ENCODE measurements at places on chromosomes 6 and 20.

DNA sequence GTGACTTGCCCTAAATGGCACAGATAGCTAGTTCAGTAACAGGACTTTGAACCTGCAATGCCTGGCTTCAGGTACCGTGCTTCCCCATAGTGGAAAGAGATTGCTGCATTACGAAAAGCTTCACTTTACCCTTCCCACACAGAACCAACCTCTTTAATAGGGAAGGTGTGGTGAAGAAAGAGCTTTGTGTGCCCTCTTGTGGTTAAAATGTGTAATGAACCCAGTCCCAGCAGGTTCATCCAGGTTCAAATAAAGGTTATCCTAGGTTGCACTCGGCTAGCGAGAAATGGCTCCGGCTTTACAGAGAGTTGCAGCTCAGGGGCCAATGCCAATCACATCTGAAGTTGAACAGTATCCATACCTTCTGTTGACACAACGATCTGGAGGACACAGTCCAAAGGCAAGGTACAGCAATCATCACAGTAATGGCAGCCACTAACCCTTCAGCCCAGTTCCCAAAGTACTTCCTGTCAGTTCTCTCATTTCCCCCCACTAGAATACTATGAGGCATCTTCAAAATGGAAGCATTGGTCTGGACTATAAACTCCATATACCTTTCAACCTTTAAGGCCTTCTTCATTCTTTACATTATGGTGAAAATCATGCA lies 3.0 kb downstream of the DEFB115 start:
- DNase-seq, result no peak
- no peaks in the 10 kb centered on the region for H3K4me1 ChIP-seq
- no peaks in the 10 kb centered on the region for H3K36me3 ChIP-seq
- H3K27ac ChIP-seq, result no peak overlapping the region
- no peak overlapping the region for H3K4me3 ChIP-seq
- no peaks in the 10 kb centered on the region for H3K27me3 ChIP-seq

GRCh38 chr6:131782764-131783163 lies 25.1 kb upstream of the ENPP1 start:
- DNase-seq, result no peak
- H3K27me3 ChIP-seq, result peaks cover 2% of the 10 kb centered on the region
- H3K4me1 ChIP-seq, result peaks cover 6% of the 10 kb centered on the region

- peaks cover 5% of the 10 kb centered on the region for H3K36me3 ChIP-seq
- DNase-seq, result no peak
- peak overlapping the region; percentile 98 for H3K27ac ChIP-seq
- H3K4me1 ChIP-seq, result peaks cover 40% of the 10 kb centered on the region
- no peaks in the 10 kb centered on the region for H3K27me3 ChIP-seq
- peak overlapping the region; percentile 93 for H3K4me3 ChIP-seq
Measured at GRCh38 chr6:42929821-42930360, 611 bp downstream of the CNPY3 start.

DNA sequence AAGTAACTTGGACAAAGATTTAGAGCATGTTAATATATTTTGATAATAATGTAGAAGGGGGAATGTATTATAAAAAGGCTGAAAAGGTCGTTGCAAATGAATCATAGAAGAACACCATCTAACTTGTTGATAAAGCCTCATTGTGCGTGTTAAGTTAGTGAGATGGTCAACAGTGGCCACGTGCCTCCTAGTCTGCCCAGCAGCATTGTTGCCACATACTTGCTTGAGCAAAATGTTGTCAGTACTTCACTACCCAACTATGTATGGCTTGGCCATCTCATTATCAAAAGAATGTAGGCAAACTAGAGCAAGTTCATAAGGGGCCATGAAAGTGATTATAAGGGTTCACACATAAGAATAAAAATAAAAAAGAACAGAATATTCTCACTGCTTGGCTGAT lies 84.6 kb downstream of the PHACTR1 start:
- no peaks in the 10 kb centered on the region for H3K36me3 ChIP-seq
- no peak overlapping the region for H3K27ac ChIP-seq
- H3K4me1 ChIP-seq, result no peaks in the 10 kb centered on the region
- peaks cover 64% of the 10 kb centered on the region for H3K27me3 ChIP-seq

DNA sequence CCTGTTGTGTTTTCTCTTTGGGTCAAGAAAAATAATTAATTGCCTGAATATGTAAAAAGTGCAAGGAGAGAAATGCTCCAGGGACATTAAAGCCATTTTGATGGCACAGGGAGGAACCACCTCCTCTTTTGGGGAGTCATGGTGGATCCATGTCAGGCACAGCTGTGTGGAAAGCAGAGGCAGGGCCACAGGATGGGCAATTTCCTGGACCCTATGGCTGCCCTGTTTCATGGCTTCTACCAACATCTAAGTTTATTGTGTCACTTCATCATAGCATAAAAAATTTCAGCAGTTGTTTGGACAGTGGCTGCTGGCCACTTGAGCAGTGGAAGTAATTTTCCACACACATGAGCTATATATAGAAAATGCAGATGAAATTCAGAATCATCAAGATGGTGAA lies 238.2 kb downstream of the SYNE1 start:
- no peak overlapping the region for H3K4me3 ChIP-seq
- no peaks in the 10 kb centered on the region for H3K4me1 ChIP-seq
- H3K36me3 ChIP-seq, result no peaks in the 10 kb centered on the region
- no peak for DNase-seq

- peak; percentile 47 for DNase-seq
- H3K27me3 ChIP-seq, result no peaks in the 10 kb centered on the region
- no peak overlapping the region for H3K27ac ChIP-seq
- H3K4me1 ChIP-seq, result peaks cover 19% of the 10 kb centered on the region
- H3K4me3 ChIP-seq, result no peak overlapping the region
Measured at GRCh38 chr20:36173451-36173933, 19.0 kb downstream of the EPB41L1 start.

- H3K27me3 ChIP-seq, result peaks cover 17% of the 10 kb centered on the region
- peak; percentile 59 for DNase-seq
- no peak overlapping the region for H3K4me3 ChIP-seq
- no peaks in the 10 kb centered on the region for H3K36me3 ChIP-seq
Measured at GRCh38 chr6:24581084-24581669, 64.8 kb downstream of the KIAA0319 start.

DNA sequence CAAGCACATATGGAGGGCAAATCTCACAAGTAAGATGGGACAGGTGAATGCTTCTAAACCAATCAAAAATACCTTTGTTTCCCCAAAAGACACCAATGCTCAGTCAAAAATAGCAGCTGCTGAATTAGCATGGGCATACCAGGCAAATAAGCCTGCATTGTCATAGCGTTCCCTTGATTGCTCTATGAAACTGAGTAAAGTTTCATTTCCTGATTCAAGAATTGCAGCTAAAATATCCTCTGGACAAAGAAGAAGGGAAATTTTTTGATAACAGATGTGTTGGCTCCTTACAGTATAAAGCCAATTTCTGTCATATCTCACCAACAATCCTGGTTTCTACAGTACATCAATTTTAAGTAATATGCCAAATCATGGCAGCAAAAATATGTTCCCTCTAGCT lies 3.3 kb upstream of the TMEM14A start:
- H3K36me3 ChIP-seq, result peaks cover 3% of the 10 kb centered on the region
- no peak overlapping the region for H3K27ac ChIP-seq
- no peak overlapping the region for H3K4me3 ChIP-seq
- no peaks in the 10 kb centered on the region for H3K27me3 ChIP-seq

DNA sequence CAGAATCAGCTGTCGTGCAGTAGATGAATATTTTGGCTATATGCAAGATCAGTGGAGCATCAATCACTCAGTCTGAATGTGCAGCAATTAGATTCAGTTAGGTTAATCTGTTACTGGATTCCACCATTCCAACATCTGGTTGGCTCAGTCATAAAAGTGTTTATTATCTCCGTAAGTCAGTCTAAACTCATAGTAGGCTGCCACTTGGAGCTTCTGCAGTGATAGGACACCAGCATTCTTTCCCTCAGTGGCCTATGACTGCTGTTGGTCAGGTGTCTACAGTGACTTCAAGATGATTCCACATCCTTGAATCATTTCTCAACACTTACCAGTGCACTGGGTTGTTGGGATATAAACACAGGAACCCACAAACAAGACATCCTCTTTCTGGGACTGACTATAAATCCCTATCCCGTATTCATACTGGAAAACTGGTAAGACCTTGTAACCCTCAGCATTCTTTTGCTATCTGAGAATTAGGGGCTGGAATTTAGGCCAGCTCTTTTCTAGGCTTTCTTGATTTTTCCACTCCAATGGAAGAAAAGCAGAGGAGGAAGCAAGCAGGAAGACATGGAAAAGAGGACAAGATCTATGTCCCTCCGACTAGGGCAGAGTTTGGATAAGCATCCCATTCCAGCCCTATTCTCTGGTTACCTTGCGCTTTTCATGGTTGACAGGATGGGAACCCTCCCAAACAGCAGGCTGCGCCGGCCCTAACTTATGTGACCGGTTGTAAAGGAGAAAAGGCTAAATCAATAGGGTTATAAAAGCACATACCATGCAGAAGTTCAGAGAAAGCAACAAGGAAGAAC lies 919.6 kb downstream of the KIF16B start:
- no peaks in the 10 kb centered on the region for H3K36me3 ChIP-seq
- DNase-seq, result no peak
- H3K27ac ChIP-seq, result no peak overlapping the region

DNA sequence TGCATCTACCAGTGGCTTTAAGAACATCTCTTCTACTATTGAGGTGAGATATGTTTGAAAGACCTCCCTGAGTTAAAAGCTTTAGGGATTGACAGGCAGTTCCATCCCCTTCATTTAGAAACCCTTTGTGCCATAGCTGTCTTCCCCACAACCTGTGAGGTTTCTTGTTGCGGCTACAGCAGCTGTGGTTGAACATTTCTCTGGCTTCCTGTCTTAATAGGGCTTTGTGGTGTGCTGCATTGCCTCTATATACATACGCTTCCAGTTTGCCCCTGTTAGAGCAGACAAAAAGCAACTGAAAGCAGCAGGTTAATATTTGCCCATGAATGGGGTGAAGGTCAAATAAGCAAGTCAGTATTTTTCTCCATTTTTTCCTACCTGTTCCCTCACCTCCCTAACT lies 210.2 kb downstream of the TMEM200A start:
- H3K36me3 ChIP-seq, result no peaks in the 10 kb centered on the region
- H3K27ac ChIP-seq, result no peak overlapping the region
- DNase-seq, result no peak
- H3K4me3 ChIP-seq, result no peak overlapping the region
- no peaks in the 10 kb centered on the region for H3K27me3 ChIP-seq

DNA sequence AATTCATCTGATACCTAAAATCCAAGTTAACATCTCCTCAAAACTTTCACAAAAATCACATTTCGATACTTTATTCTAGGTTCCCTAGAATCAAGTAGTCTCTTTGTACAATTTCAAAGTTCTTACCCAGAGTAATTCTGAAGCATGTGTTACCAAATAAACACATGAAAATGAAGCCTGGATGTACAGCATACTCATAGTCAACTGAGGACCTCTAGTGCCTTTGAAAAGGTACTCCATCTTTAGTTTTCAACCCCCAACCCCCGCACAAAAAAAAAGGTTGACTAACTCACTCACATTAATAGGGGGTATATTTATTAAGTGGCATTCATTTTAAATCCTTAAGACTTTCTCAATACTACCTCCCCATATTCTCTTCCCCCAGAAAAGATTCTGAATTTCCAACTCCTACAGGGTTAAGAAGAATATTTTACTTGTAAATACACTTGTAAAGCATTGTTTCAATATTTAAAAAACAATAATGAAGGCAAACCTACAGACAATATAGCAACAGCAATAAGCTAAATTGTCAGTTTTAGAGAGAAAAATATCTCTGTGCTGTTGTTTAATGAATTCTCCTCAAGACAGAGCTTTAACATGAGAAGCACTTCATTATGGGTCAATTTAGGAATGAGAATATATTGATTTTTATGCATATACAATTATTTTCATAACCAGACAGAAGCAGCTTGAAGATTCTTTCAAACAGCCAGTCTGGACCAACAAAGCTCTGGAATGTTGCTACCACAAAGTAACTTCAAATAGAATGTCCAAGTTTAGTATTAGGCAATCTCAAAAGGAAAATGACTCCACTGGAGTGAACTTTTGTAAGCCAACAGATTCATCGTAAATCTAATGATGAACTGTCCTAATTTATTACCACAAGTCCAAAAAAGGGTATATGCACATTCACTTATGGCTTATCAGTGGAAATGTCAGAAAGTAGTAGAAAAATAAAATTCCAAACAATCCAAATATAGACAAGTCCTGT lies 3.3 kb downstream of the PLN start:
- no peaks in the 10 kb centered on the region for H3K27me3 ChIP-seq
- H3K36me3 ChIP-seq, result peaks cover 9% of the 10 kb centered on the region
- DNase-seq, result no peak
- H3K4me3 ChIP-seq, result no peak overlapping the region

- H3K27ac ChIP-seq, result no peak overlapping the region
- H3K36me3 ChIP-seq, result no peaks in the 10 kb centered on the region
- no peaks in the 10 kb centered on the region for H3K4me1 ChIP-seq
- DNase-seq, result no peak
Measured at GRCh38 chr20:5041433-5041832, 40.1 kb upstream of the SLC23A2 start.

DNA sequence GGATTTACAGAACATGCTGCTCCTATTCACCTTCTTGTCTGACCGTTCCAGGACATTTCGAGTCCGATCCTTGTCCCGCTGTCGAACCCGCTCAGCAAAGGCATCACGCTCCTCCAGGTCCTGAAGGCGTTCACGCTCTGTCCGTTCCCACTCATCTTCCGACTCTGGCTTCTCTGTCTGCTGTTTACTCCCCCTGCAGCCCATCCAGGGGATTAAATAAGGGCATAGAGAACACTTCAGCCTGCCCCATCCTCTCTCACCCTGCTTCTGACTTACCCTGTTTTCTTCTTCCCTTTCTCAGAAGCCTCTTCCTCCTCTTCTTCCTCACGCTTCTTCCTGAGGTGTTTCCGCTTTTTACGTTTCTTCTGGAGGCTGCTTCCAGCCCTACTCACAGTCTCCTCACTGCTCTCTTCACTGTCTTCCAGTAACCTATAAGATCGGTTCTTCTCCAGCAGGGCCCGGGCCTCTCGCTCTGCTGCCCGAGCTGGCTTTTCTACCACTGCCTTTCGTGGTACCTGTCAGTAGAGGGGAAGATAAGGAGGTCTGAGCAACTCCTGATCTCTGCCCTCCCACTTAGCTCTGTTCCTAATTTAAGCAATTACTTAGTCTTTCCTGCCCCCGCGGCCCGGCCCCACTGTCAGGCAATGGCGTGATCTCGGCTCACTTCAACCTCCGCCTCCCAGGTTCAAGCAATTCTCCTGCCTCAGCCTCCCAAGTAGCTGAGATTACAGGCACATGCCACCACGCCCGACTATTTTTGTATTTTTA lies 1.9 kb downstream of the DHX16 start:
- H3K4me1 ChIP-seq, result peaks cover 13% of the 10 kb centered on the region
- DNase-seq, result no peak
- peak overlapping the region; percentile 87 for H3K4me3 ChIP-seq
- H3K27me3 ChIP-seq, result no peaks in the 10 kb centered on the region

DNA sequence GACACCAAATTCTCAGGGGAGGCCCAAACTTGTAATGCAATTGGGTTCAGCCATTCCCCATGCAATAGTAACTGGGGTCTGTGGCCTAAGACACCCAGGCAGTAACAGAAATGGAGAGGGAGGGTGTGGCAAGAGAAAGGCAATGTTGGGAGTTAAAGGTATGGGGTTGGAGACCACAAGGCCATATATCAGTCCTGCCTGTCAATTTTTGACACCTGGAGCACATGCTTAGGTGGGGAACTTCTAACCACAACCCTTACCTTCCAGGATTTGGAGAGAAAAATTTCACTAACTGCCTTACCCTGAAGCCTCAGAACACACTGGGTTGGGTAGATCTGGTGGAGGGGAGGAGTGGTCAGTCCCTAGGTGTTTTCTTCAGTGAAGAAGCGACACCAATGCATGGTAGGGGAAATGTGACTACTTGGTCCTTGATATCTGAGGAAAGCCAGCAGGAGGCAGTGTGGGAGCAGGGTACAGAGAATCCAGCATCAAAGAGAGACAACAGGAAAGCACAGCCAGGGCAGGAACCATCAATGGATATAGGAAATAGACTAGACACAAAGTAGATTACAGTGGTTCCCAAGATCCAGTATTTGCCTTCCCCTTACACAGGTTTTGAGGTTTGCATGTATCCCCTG lies 6.8 kb upstream of the USP49 start:
- H3K4me3 ChIP-seq, result no peak overlapping the region
- H3K4me1 ChIP-seq, result no peaks in the 10 kb centered on the region
- H3K27me3 ChIP-seq, result no peaks in the 10 kb centered on the region
